ENCODE measurements at places on chromosomes 5 and 9. TPM values are rescaled to one million over a fixed set of nuclear protein-coding genes. Genes with fewer than 3 reads are reported as not detected.

Gene CKS2
- total RNA-seq, result 48.7 TPM

Gene EIF4E1B
- total RNA-seq, result not detected

Gene PDE6A
- total RNA-seq, result not detected

Gene PTTG1
- 25.3 TPM for total RNA-seq

Gene RARS1
- total RNA-seq, result 65.2 TPM

DNA sequence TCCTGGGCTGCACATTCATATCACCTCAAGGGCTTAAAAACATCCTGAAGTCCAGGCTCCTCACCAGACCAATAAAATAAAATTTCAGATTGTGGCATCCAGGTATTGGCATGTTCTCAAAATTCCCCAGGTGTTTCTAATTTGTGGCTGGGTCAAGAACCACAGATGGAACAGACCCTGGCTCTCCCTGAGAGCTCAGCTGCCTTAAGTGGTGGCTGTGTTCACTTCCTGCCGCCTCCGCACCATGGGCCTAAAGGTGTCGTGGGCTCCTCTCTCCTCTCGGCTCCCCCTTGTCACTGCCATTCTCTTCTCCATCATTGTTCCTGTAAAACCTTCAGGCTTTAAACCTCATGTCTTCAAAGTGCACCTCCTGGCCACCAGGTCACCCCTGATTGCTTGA is 17.8 kb upstream of the CCNJL start:
- H3K27ac ChIP-seq, result no peak overlapping the region
- DNase-seq, result no peak
- peaks cover 8% of the 10 kb centered on the region for H3K4me1 ChIP-seq
- H3K27me3 ChIP-seq, result peaks cover 6% of the 10 kb centered on the region
- no peaks in the 10 kb centered on the region for H3K36me3 ChIP-seq
- H3K4me3 ChIP-seq, result no peak overlapping the region

DNA sequence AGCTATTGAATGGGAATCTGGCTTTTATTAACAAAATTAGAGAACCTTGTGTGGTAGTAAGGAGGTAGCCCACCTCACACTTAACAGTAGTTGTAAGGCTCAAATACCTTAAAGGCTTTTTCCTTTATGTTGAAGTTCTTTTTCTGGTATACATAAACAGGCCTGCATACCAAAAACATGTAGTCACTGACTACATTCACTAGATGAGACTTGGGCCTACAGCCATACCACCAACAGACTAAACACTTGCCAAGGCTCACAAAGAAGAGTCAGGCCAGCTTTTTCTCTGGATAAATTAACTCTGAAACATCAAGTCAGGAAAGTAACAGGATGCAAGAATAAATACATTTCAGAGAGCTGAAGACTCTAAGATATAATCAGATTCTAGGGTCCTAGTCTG is 78.6 kb upstream of the MPDZ start:
- no peak for DNase-seq
- H3K27me3 ChIP-seq, result no peaks in the 10 kb centered on the region
- H3K4me3 ChIP-seq, result no peak overlapping the region
- no peaks in the 10 kb centered on the region for H3K36me3 ChIP-seq
- H3K4me1 ChIP-seq, result no peaks in the 10 kb centered on the region

GRCh38 chr9:134923466-134923865 is 5.8 kb upstream of the FCN1 start:
- peaks cover 15% of the 10 kb centered on the region for H3K36me3 ChIP-seq
- no peak overlapping the region for H3K27ac ChIP-seq
- H3K4me1 ChIP-seq, result no peaks in the 10 kb centered on the region
- DNase-seq, result no peak

DNA sequence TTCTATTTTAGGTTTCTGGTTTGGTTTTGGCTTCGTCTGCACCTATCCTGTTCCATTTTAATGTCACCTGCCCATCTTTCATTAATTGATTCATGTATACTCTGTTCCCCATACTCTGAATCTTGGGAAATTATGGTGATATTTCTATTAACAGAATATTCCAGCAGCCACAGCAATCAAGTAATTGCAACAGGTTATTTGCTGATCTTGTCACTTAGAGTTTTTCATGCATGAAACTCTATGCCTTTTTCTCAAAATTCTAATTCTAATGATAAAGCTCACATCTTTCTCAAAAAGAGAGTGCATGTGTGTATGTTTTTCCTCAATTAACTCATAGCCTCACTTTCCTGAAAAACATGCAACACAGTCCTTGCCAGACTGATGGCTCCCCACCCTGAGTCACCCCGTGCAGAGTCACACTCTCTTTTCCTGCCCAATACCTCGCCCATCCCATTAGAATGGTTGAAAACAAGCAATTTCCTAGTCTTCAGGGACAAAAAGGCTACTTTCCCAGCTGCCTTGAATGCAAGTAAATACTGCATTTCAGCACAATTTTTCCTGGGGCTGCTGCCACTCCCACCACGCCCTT is 15.6 kb downstream of the GFRA3 start:
- H3K27ac ChIP-seq, result no peak overlapping the region
- H3K27me3 ChIP-seq, result peaks cover 7% of the 10 kb centered on the region
- peaks cover 4% of the 10 kb centered on the region for H3K4me1 ChIP-seq
- no peak for DNase-seq
- no peak overlapping the region for H3K4me3 ChIP-seq

- DNase-seq, result no peak
- no peaks in the 10 kb centered on the region for H3K36me3 ChIP-seq
- no peak overlapping the region for H3K4me3 ChIP-seq
- no peak overlapping the region for H3K27ac ChIP-seq
- peaks cover 6% of the 10 kb centered on the region for H3K4me1 ChIP-seq
- peaks cover 1% of the 10 kb centered on the region for H3K27me3 ChIP-seq
Measured at GRCh38 chr9:90009447-90009846, 404.6 kb downstream of the GADD45G start.

- no peaks in the 10 kb centered on the region for H3K36me3 ChIP-seq
- peak overlapping the region; percentile 78 for H3K4me3 ChIP-seq
- no peak for DNase-seq
- H3K27ac ChIP-seq, result peak overlapping the region; percentile 82
- H3K27me3 ChIP-seq, result peaks cover 14% of the 10 kb centered on the region
- H3K4me1 ChIP-seq, result peaks cover 40% of the 10 kb centered on the region
Measured at GRCh38 chr5:139658928-139659667, 10.9 kb downstream of the CXXC5 start.

GRCh38 chr9:136342181-136343120 is 15.1 kb downstream of the GPSM1 start:
- no peaks in the 10 kb centered on the region for H3K4me1 ChIP-seq
- DNase-seq, result peak; percentile 87
- H3K4me3 ChIP-seq, result peak overlapping the region; percentile 25
- no peak overlapping the region for H3K27ac ChIP-seq
- peaks cover 15% of the 10 kb centered on the region for H3K27me3 ChIP-seq
- no peaks in the 10 kb centered on the region for H3K36me3 ChIP-seq

DNA sequence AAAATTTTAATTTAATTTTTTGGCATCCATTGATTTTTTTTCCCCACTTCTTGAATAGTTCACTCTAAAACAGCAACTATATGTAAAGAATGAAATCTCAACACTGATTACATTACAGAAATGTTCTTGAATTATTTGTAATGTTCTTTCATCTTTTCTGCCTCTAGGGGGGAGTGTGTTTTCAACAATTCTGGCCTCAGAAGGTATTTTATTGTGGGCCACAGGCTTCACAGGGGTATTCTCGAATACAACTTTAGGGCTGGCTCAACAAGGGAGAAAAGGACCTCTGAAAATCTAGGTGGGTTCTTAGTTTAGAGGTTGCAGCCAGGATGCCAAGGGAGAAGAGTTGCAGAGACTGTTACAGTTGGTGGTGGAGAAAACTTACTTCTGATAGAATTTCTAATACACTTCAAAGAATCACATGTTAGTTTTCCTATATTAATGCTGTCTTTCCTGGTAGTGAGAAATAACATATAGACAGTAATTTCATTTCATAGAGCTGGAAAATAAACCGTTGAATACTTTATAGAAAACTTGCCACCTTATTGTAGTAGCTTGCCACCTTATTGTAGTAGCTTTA is 3.6 kb upstream of the NPR3 start:
- no peak overlapping the region for H3K27ac ChIP-seq
- no peaks in the 10 kb centered on the region for H3K4me1 ChIP-seq
- no peak for DNase-seq
- peaks cover 5% of the 10 kb centered on the region for H3K27me3 ChIP-seq

DNA sequence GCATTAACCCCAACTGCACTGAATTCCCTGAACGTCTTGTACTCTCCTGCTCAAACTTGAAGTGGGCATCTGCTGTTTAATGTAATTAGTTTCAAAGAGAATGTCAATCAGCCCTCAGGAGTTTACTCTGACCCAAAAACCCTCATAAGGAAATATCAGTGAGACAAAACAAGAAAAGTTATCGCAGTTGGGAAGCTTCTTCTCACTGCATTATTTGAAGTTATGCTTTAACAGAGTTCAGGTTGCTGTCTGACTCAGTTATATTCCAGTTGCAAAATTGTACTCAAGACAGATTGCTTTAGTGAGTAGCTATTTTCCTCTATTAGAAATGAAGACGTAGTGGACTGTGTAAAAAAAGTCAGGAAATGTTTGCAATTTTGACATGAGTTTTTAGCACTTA is 52.1 kb downstream of the PPIC start:
- no peak for DNase-seq
- peaks cover 12% of the 10 kb centered on the region for H3K4me1 ChIP-seq
- H3K4me3 ChIP-seq, result no peak overlapping the region

DNA sequence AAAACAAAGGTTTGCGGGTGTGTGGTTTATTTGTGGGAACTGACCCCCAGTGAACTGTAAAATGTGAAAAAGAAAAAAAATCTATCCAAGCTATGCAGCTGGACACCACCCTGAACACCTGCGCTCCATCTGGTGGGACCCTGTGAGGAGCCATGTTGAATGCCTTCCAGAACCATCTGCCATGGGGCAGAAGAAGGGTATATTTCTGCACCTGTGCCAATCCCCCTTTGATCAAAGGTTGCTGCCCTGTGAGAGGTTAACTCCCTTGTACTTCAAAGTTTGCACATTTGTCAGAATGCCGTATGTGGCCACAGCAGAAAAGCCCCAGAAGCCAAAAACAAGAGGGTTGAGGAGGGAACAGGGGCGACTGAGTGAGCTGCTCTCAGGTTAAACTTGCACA is 148.5 kb upstream of the ALDH1B1 start:
- H3K4me1 ChIP-seq, result peaks cover 13% of the 10 kb centered on the region
- H3K27ac ChIP-seq, result peak overlapping the region; percentile 92
- H3K4me3 ChIP-seq, result peak overlapping the region; percentile 40
- peaks cover 9% of the 10 kb centered on the region for H3K36me3 ChIP-seq
- H3K27me3 ChIP-seq, result peaks cover 11% of the 10 kb centered on the region
- DNase-seq, result peak; percentile 59

DNA sequence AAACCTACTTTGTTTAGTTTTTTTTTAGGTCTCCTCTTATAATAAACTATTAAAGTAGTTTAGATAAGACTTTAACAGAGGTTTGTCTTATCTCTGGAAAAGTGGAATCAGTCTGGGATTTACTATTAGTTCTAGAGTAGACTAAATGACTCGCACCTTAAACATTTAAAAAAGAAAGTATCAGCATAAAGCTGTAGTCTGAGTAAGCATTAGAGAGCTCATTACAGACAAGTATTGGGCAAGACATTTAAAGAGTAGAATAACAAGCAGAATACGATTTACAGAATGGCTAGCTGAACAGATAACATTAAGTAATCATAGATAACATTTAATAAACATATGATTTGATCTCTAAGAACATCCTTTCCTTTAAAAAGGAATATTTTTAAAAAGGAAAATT is 226.0 kb upstream of the DMAC1 start:
- no peak for DNase-seq
- no peak overlapping the region for H3K27ac ChIP-seq

DNA sequence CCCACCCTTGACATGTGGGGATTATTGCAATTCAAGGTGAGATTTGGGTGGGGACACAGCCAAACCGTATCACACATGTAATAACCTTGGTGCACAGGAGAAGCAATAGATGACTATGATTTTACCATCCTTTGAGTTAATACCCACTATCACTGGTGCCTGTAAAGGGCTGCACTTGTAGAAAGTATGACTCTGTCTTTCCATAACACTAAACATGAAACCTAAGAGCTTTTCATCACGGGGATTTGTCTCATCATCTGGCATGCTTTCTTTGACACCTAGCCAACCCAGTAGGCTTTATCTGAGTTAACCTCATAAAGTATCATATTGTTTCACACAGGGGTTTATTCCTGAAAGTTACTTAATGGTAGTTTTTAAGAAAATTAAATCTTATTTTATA is 188.9 kb upstream of the TNC start:
- no peaks in the 10 kb centered on the region for H3K36me3 ChIP-seq
- no peaks in the 10 kb centered on the region for H3K4me1 ChIP-seq
- H3K27ac ChIP-seq, result no peak overlapping the region
- no peak overlapping the region for H3K4me3 ChIP-seq
- H3K27me3 ChIP-seq, result peaks cover 1% of the 10 kb centered on the region

DNA sequence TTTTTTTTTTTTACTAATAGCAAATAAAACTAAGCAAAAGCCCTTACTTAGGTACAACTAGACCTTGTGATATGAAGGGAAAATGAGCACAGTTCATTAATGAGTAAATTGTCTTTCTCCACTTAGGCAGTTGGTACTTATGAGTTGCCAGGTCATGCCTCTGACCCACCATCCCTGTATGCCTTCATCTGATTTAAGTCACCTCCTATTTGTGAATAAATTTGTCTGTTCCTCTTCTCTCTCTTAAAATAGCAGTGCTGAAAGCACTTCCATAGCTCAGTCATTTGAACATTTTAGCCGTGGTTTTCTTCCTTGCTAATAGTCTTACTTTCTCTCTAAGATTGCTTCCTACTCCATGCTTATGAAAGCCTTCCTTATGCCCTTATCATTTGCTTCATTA is 61.4 kb downstream of the SLC44A1 start:
- no peak for DNase-seq
- H3K36me3 ChIP-seq, result peaks cover 10% of the 10 kb centered on the region
- H3K27me3 ChIP-seq, result no peaks in the 10 kb centered on the region
- H3K4me3 ChIP-seq, result no peak overlapping the region
- peaks cover 5% of the 10 kb centered on the region for H3K4me1 ChIP-seq

DNA sequence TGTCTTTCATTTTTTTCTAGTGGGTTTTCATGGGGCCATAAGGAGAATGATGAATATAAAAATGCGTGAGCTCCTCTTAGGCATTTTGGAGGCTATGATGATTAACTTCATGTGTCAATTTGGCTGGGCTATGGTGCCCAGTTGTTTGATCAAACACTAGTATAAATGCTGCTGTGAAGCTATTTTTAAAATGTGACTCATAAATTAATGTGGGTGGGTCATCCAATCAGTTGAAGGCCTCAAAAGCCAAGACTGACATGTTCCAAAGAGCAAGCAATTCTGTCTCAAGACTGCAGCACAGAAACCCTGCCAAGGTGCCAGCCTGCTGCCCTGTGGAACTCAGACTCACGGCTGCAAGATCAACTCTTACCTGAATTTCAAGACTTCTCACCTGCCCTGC is 24.4 kb upstream of the ICE1 start:
- H3K36me3 ChIP-seq, result no peaks in the 10 kb centered on the region
- H3K4me3 ChIP-seq, result no peak overlapping the region
- no peaks in the 10 kb centered on the region for H3K27me3 ChIP-seq

- H3K4me3 ChIP-seq, result no peak overlapping the region
- peaks cover 7% of the 10 kb centered on the region for H3K4me1 ChIP-seq
- H3K27ac ChIP-seq, result no peak overlapping the region
- no peak for DNase-seq
- no peaks in the 10 kb centered on the region for H3K36me3 ChIP-seq
Measured at GRCh38 chr9:120464176-120464886, 115.6 kb downstream of the CDK5RAP2 start.

Data from glutamatergic neuron (in vitro differentiated cells).